ENCODE measurements at places on chromosomes 1 and 21.

DNA sequence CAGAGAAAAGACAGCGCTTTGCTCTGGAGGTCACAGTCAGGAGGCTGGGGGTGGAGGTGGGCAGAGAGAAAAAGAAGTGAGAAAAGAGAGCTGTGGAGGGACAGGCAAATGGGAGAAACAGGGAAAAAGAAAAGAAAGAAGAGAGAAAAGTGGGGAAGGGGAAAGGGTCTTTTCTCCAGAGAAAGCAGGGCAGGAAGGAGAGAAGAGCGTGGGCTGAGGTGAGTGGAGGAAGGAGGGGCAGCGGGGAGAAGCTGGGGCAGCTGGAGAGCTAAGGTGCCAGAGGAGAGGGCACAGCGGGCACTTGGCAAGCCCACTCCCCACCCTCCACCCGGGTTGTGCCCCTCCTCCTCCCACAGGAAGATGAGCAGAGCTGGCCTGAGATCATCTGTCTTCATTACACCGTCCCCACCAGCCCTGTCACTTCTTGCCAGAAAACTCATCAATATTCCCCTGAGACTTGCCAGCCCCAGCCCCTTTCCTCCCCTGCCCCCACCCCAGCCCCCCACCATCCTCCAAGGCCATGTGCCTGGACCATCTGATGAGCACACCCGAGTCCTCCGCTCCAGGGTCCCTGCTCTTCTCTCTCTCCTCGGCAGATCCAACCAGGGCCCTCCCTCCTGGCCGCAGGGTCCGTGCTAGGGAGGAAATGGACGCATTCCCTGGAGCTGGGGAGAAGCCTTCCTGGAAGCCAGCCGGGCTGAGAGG, 17.0 kb upstream of the BLACAT1 start:
- DNase-seq = no peak

DNA sequence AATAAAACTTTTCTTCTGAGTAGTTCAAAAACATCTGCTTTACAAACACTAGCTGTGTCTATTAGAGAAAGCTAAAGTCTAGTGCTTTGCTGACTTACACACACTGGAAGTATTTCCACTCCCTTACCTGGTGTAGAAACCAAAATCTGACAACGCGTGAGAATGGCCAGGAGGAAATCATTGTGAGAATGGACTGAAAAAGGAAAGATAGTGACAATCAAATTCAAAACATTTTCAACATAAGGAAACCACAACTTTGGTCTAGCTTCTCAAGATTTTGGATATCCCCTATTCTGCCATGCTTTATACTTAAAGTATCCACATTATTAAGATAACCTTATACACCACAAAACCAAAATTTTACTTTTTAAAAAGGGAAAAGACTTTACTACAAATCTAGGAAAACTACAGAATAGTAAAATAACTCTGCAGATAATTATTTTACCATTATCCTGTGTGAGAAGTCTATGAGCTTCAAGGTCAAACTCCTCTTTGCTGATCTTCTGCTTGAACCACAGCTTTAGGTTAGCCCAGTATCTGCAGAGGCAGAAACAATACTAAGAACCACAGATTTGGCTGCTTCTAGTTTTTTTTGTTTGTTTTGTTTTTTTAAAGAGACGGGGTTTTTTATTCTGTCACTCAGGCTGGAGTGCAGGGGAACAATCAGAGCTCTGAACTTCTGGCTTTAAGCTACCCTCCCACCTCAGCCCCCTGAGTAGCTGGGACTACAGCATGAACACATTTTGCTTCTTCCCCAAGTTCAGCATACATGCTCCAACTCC, 6.6 kb downstream of the TADA1 start:
- no peak for DNase-seq

GRCh38 chr1:165492845-165493373, 48.0 kb upstream of the RXRG start:
- no peak for DNase-seq

DNA sequence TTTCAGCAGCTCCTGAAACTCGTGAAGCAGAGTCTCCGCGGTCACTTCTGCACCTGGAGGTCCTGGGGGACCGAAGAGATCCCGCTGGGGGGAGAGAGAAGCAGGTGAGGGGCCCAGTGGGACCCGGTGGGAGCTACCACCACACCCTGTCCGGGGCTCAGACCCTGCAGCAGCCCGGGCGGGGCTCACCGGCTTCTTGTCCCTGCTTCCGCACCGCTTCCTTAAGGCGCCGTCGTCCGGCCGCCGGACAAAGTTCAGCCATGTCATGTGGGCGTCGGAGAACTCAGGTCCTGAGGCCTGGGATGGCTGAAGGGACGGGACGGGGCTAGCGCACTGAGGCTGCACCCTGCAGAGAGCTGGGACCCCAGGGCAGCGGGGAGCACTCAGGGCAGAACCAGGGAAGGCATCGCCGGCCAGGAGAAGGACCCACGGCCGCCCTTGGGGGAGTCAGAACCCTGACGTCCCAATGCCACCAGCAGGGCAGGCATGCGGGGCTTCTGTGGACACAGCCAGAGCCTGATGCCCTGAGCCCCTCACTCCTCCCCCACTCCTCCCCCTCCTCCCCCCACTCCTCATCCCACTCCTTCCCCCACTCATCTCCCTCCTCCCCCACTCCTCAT, 2.2 kb downstream of the C1QTNF12 start:
- DNase-seq = no peak

DNA sequence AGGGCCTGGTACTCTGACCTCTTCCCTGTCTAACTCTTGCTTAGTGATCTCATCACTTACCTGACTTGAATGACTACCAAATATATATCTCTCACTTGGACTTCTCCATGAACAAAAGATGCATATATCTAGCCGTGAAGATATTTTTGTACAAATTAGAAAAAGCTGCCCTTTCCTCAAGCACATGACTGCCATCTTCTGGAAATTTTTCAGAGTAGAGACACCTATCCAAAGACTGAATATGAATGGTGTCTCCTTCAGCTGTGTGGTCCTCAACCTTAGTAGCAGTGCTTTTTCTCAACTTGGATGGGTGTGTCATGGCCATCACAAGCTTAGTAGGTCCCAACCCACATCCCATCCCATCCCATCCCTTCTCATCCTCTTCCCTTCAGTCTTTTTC, 142.3 kb downstream of the DNM3 start:
- DNase-seq = no peak

DNA sequence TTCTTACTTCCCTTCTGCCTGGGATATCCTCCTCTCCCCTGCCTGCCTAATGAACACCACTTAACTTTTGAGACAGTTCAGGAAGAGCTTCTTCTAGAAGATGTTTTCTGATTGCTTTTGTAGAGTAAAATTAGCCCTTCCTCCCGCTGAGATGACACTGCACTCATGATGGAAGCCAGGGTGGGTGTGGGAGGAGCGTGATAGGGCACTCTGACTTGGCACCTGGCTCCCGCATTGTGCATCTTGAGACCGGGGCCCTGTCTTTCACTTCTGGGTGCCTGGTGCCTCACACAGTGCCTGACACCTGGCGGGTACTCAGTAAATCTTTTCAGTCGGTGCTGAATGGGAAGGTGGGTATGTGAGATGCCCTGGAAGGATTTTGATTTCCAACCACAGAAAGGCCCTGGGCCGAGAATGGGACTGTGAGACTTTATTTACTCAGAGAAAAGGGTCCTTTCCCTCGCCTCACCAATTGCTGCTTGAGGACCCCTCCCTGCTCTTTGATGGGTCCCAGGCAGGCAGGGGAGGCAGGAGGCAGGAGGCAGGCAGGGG, 6.8 kb downstream of the THEM5 start:
- peak; percentile 41 for DNase-seq

GRCh38 chr1:22253012-22253790, 110.3 kb upstream of the WNT4 start:
- DNase-seq = no peak

DNA sequence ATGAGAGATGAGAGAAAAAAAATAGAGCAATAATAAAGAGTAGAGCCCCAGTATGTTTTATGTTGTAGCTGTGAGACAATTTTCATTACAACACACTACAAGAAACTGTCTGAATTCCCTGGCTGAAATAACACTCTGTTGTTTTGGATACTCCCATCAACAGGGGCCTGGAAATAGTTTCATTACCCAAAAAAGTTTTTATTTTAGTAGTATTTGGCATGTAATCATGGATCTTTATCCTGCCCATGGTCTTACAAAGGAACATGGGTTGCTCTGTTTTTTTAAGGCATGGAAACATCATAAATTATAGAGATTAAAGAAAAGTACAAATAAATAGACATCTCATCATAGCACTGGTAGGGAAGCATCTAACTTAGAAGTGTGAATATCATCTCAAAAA, 56.3 kb downstream of the GNG12 start:
- no peak for DNase-seq

GRCh38 chr21:45576838-45577737, 34.8 kb upstream of the SLC19A1 start:
- peak; percentile 51 for DNase-seq

GRCh38 chr1:186841599-186841998, 12.8 kb downstream of the PLA2G4A start:
- no peak for DNase-seq

DNA sequence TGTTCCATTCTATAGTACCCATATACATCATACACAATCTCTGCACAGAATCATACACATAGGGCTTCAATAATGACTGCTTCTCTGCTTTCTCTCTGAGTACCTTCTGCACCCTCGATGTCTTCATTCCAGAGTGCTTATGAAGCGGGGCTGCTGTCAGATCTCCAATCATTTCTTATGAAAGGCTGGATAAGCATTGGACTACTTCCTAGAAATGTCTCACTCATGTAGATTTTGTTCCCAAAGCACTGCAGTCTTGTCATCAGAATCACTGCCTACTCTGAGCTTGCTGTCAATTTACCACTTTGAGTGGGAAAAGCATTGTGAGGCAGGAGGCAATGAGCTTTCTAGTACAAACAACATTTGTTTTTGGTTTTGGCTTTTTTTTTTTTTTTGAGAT, 179.0 kb downstream of the SLC35F3 start:
- no peak for DNase-seq

DNA sequence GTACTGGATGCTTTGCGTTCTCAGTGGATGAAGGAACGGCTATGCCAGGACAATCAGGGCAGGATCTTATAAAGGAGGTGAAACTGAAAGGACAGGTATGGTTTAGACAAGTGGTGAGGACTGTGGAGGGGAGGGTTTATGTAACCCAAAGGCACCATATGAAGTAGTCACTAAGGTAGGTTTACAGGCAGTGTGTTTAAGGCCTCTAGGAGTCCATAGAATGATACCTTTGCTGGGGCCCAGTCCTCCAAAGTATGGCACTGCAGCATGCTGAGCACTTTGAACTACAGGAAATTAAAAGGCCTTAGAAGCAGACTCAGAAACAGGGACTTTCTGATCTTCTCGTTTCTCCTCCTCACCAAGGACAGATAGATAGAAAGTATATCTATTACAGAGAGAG, 304.7 kb upstream of the USP25 start:
- DNase-seq = no peak

DNA sequence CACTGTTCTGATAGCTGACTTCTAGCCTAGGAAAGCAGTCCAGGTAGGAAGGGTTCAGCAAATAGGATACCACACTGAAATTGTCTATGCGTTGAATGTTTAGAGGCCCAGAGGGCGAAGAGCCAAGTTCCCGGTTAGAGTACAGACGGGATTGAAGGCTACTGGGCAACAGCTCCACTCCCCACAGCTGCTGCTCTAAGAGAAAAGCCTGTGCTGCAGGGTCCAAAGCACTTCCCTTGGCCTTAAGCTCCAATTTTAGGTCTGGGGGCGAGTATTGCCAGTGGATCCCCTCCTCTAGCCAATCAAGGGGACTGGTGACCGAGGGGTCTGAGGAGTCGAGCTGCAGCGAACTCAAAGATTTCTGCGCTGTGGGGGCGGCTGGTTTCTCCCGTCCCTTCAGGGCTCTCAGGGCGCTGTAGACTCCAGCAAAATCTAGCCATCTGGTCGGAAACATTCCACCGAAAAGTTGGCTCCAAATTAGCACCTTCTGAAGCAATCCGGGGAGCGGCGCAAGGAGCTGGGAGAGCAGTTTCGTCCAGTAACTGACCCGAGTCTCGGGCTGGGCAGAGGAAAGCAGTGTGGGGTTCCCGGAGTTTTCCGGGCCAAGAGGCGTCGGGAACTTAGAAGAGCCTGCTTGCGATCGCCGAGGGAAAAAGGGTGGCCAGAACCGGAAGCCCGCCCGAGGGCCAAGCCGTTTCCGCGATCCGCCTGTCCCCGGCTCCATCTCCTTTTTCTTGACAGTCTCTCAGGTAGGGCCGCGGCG, 748 bp downstream of the PPP1R15B start:
- no peak for DNase-seq

GRCh38 chr1:81811757-81812371, 11.1 kb downstream of the ADGRL2 start:
- no peak for DNase-seq

DNA sequence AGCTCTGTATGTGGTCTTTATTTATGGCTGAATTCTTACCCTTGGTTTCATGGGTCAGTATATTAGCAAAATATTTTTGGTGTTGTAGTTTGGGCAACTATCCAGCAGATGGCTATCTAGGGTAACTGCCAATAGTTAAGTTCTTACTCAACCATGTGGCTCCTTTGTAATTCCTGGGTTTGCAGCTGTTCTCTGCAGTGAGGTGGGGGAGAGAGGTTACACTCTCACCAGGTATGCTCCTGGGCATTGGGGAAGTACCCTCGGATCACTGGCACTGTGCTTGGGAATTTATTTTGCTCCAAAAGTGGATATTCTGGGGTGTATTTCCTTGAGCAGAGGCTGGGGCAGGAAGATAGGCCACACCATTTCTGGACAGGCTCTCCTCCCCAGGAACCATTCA, 436.7 kb upstream of the TMPRSS15 start:
- no peak for DNase-seq

DNA sequence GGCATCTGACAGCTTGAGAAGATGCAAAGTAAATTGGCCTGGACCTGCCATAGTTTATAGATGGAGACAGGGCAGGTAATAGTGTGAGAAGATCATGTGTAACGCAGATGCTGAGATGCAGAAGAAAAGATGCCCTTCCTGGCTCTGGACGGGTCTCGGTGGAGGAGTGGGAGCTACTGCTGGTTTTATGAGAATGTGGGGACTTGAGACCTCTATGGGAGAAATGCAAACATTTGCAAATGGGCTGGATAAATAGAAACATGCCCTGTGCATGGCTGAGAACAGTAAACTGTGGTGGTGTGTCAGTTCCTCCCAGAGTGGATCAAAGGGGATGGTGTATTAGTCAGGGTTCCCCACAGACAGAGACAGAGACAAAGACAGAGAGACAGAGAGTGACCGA, 21.9 kb downstream of the UBASH3A start:
- no peak for DNase-seq
